ENCODE measurements at places on chromosomes 3 and 15.

DNA sequence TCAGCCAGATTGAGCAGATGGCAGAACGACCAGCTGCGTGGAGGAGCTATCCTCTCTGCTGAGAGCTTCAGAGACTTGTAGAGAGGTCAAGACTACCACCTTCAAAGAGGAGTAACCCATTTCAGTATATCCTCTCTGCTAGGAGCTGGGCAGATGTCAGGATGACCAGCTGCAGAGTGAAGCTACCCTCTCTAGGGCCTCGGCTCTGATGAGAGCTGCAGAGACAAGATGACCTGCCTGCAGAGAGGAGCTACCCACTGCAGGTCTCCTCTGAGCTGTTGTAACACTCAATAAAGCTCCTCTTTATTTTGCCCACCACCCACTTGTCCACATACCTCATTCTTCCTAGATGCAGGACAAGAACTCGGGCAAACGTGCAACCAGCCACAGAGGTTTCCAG lies 1522.7 kb downstream of the OTOL1 start:
- DNase-seq = no peak

- peak; percentile 48 for DNase-seq
Observed at GRCh38 chr3:30012941-30013543, 593.4 kb upstream of the TGFBR2 start.

GRCh38 chr15:71443538-71443937 lies 328.3 kb downstream of the THSD4 start:
- peak; percentile 46 for DNase-seq

DNA sequence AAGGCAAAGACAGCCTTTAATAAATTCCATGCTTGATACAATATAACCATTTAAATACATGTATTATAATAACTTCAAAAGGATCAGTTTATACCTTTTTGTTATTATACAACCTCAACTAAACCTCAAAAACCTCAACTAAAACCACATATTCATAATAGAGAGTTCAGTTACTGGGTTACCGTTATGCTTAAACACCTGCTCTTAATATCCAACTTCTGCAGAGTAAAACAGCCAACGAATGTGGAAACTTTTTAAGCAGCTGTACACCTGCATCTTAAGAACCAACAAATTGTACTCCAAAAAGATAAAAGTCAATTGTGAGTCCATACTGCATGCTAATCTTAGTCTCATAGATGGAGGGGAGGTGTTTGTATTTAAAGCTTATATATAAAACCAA lies 53.5 kb downstream of the TFDP2 start:
- no peak for DNase-seq

DNA sequence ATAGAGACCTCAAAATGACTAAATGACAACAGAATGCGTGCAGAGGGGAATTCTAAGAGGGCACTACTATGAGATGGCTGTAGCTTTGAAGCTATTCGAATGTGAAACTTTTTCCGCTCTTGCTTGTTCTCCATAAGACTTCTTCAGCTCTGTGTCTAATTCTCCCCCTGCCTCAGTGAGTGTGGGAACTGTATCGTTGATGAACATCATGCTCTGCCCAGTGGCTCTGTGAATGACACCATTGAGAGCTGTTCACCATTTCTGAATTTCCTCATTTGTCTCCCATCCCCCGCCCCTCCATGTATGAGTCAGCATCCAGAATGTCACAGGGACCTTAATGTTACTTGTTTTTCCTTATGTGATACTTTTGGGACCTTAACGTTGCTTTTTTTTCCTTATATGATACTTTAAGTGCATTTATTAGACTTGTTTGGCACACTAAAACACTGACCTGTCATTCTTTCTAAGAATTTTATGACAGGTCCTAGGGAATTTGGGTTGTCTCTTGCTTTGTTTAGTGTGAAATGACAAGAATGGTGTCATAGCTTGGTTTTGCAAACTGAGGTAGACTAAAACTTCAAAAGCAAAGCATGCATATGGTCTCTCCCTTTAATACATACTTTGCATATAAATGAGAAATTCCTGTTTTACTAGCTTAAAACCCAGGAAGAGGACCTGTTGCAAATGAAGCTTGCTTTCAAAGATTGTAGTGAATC lies 99.6 kb downstream of the FNDC3B start:
- DNase-seq = peak; percentile 72

DNA sequence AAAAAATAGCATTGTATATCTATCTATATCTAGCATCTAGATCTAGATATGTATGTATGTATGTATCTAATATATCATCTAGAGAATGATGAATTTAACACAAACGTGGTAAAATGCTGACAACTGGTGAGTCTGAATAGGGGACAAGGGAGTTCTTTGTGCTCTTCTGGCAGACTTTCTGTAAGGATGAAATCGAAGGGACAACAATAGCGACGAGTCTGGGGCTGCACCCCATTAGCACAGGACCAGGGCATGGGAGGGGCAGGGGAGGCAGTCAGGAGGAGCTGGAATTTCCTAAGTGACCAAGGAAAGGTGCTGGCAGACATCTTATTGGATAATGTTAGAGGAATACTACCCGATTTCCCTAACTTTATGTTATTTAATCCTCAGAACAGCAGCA lies 7.9 kb downstream of the CCR1 start:
- no peak for DNase-seq

DNA sequence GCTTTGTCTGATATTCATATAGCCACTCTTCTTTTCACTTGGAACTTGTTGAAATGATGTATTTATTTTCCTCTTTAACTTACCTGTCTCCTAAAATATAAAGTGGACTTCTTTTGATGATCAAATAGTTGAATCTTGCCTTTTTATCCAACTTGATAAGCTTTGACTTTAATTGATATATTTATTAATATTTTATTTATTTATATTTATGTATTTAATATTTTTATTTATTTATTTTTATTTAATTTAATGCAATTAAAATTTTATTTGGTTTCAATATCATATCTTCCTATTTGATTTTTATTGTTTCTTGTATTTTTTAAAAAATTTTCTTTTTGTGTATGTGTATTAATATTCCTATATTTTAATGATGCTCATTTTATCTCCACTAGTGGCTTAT lies 555.1 kb upstream of the EPHA6 start:
- DNase-seq = no peak

Measured in activated CD4-positive, alpha-beta T cell treated with anti-CD3 and anti-CD28 coated beads, Interleukin-10, Interleukin-2, amounts not matched to agents 100 ng/mL and 50 ng/mL, durations not matched to agents 16 hours and 8 hours (primary cell).